ENCODE measurements at places on chromosomes 13 and 19.
A peak's percentile ranks its signal among the peaks of the same experiment; 100 is the strongest.

GRCh38 chr13:60111691-60112090 is 52.0 kb downstream of the DIAPH3 start:
- peak; percentile 61 for DNase-seq

DNA sequence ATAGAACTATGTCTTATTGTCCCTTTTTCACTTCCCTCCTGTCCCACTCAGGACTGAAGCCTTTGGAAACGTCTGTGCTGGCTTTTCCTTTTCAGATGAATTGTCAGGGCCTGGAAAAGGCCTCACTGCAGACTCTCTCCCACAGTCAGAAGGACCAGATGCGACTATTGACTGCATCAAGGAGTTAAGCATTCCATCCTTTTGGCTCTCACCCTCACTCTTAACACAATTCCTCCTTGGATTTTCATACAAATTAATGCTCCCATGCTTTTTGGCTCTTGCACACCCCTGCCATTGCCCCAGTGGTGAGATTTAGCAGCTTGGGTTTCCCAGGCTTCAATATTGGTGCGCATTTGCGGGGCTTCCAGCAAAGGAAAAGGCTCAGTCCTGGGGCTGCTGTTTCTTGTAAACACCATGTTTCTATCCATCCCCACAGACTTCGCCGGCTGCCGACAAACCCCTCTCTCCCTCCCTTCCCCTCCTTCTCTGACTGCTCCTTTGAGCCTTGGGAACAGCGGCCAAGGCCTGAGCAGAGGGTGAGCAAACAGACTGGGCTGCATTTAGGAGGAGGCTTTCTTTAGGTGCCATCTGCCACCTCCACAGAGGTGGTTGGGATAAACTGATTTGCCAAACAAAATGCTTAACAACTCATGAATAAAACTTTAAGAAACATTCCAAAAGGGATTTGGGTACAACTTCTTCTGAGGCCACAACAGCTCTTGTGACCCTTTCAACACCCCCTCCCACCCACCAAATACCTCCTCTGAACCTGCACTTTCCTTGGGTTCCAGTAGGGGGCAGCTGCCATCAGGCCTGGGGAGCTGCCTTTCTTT is 48.6 kb upstream of the PCDH8 start:
- DNase-seq: no peak

DNA sequence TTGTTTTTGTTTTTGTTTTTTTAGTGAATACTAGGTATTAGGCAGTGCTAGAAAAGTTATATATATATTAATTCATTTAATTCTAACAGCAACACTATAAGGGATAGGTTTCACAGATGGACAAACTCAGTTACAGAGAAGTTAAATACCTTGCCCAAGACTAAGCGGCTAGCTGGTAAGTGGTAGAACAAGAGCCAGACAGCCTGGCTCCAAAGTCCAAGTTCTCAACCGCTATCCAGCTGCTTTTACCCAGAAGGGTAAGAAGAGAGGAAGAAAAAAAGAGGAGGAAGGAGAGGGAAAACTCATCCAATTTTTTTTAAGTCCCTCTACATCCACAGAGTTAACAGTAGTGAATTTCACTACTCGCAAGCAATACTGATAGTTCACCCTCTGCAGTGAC is 217.0 kb downstream of the SPRY2 start:
- DNase-seq: no peak

DNA sequence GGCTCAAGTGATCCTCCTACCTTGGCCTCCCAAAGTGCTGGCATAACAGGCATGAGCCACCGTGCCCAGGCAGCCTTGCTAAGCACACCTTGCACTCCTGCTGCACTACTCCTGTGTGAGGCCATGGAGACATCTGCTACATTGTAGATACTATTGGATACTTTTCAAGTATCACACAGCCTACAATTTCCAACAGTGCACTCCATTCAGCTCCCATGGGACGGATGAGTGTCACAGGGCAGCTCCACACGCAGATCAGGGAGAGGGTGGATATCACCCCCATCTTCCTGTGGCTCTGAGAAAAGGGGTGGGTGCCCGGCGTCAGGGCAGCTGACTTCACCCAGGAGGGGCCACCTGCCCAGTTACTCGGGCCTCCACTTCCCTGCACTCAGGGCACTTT is 39.1 kb upstream of the CCNE1 start:
- no peak for DNase-seq

- DNase-seq: no peak
These were observed 208.9 kb upstream of the SOX1 start for GRCh38 chr13:111857846-111858560.

- peak; percentile 41 for DNase-seq
These were observed 11.1 kb upstream of the ENOX1 start for GRCh38 chr13:43797869-43798268.

DNA sequence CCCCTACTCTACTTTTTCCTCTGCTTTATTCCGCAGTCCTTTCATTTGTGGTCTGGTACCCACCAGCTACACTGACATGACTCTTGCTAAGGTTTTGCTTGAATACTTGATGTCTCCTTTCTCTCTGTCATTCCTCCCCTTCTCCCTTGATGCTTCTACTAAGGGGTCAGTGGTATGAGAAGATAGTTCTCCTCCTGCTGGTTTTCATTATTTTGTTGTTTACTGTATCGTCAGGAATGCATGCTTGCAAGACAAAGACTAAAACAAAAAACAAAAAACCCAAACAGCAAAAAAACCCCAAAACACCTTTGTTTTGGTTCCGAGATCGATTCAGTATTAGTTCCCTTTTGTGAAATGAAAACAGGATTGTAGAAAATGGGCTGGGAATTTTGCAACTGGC is 59.5 kb downstream of the PCCA start:
- no peak for DNase-seq

- DNase-seq: peak; percentile 75
These were observed 1.4 kb upstream of the ZMYM5 start for GRCh38 chr13:19864746-19865309.

DNA sequence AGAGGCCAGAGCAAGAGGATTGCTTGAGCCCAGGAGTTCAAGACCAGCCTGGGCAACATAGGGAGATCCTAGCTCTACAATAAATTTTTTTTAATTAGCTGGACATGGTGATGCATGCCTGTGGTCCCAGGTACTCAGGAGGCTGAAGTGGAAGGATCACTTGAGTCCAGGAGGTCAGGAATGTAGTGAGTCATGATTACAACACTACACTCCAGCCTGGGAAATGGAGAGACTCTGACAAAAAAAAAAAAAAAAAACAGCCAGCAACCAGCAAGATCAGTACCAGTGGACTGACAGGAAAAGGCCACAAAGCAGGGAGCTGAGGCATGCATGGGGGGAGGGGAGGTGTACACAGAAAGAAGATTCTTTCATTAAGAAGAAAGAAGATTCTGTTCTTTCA is 52.7 kb upstream of the RFXAP start:
- DNase-seq: peak; percentile 74

GRCh38 chr19:13976446-13976845 is 24.1 kb downstream of the DCAF15 start:
- DNase-seq: no peak

DNA sequence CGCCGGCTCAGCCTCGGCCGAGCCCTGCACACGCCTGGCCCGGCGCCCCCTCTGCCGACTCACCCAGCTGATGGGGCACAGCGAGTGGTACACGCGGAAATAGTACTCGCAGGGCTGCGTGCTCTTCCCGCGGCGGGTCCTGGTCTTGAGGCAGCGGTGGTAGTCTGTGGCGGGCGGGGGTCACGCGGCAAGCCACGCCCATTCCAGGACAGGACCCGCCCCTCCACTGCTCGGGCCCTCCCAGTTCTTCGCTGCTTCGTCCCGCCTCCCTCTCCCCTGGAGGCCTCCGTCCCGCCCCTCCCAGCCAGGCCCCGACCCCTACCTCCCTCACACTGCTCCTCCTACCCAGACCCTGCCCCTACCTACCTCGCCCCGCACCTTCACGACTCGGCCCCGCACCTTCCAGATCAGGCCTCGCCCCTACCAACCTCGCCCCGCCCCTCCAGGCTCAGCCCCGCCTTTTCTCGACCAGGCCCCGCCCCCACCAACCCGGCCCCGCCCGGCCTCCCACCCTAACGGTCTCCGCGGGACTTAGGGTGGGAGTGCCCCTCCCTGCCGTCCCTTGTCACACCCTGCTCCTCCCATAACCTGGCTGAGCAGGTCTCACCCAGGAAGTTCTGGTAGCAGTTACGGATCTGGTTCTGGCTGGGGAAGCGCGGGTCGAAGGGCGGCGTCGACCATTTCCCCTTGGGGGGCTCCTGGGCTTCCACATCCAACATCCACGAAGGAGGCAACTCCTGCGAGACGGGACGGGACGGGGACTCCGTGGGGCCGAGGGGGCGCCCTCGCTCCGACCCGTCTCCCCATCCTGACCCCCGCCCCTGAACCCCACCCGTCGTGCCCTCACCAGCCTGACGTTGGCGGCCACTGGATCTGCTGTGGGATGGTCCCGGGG is 469 bp downstream of the COX6B2 start:
- DNase-seq: peak; percentile 50

DNA sequence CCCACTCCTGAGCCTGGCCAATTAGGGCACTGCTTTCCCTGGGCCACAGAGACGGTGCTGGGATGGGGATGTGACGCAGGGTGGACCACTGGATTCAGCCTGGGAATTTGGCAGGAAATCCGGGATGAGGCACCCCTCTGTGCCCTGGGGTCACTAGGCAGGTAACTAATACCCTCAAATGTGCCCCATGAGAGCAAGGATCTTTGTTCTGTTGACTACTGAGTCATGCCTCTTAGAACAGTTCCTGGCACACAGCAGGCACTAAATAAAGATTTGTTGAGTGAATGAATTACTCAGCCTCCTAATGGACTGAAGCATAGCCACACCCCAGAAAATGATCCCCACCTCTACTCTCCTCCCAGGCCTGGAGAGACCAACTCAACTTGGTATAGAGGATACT is 15.9 kb downstream of the OPA3 start:
- peak; percentile 39 for DNase-seq

GRCh38 chr13:84645196-84646012 is 763.1 kb upstream of the SLITRK1 start:
- DNase-seq: peak; percentile 90

GRCh38 chr13:44932171-44932849 is 57.0 kb downstream of the NUFIP1 start:
- DNase-seq: peak; percentile 57

DNA sequence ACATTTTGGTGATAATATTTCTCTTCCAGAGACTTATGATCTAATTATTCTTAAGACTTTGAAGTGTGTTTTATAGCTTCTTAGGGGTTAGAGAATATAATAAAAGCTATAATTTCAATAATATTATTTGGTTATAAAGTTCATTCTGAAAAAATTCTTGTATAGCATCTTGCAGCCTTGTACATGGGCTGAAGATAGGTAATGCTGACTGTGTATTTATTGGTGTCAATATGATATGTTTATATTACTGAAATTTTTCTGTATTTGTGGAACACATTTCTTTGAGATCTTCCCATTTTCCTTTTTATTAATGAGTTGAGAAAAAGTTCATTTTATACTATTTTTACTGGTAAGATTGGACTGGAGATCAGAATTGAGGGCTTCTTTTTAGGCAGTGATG is 87.8 kb downstream of the TDRD3 start:
- no peak for DNase-seq

DNA sequence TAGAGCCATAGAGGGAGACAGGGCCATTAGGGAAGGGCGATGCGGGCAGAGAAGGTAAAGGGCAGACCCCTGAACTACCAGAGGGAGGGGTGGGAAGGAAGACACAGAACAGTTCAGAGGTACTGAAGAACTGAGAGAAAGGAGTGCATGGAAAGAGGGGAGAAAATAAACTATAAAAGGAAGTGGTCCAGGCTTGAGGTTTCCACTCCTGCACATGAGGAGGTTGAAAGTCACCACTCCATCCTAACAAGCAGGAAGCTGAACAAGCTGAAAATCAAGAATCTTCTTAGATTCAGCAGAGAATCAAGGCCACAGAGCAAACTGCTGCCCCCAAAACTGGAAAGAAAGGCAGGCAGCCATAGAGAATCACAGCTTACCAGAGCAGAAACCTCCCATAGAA is 45.1 kb downstream of the MIPEP start:
- DNase-seq: no peak

DNA sequence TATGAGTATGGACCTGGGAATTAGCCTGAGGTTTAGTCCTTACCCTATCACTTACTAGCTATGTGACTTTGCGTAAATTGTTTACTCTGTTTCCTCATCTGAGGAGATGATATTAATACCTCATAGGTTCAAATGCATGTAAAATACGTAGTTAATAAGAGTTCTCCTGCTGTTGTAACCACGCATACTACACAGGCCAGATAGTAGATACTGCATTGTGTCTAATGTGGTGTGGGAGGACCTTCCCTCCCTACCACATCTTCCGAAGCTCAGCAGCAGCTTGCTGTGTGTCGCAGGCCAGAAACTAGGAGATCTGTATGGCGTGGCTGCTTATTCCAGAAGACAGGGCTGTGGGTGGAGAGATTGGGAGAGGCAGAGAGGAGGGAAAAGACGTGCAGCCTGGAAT is 23.0 kb downstream of the GTF2F2 start:
- no peak for DNase-seq

GRCh38 chr19:19420570-19421298 is 15.3 kb downstream of the GATAD2A start:
- peak; percentile 32 for DNase-seq

- no peak for DNase-seq
These were observed 17.5 kb upstream of the SHC2 start for GRCh38 chr19:478236-478903.

GRCh38 chr19:3821156-3821555 is 35.0 kb upstream of the MATK start:
- DNase-seq: no peak

DNA sequence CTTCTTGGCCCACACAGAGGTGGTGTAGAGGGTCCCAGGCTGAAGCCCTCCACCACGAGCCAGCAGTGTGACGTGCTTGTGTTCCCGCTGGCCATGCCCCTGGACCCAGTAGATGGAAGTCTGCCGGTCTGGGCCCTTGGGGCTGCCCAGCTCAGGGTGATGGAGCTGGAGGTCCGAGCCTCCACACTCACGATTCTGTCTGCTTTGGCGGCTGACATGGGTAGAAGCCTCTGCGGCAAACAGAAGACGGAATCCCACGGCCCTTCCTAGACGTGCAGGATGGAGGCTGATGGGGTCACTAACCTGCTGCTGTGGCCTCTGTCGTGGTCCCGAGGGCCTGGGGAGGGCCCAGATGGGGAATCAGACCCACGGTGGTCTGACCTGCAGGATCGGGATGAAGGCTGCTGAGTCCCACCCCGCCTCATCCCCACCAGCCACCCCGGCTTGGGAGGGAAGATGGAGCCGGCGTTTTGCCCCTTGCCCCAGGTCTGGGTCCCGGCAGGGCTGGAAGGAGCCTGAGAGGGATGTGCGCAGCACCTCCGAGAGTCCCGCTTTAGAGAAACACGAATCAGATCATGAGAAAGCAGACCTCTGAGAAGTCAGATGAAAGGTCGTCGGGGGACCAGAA is 4.4 kb downstream of the TMEM86B start:
- no peak for DNase-seq

- no peak for DNase-seq
These were observed 24.1 kb upstream of the SLITRK1 start for GRCh38 chr13:83906240-83906820.

GRCh38 chr13:66069570-66069969 is 1160.6 kb downstream of the PCDH9 start:
- DNase-seq: peak; percentile 42

- no peak for DNase-seq
These were observed 7.5 kb downstream of the DYRK1B start for GRCh38 chr19:39826311-39826945.

Measured in fibroblast of skin of abdomen (primary cell).